Activated CD4-positive, alpha-beta T cell treated with anti-CD3 and anti-CD28 coated beads, Interleukin-2, amount 50 U/mL, for 48 hours (primary cell): ENCODE measurements at places on chromosomes 16 and 17.

DNA sequence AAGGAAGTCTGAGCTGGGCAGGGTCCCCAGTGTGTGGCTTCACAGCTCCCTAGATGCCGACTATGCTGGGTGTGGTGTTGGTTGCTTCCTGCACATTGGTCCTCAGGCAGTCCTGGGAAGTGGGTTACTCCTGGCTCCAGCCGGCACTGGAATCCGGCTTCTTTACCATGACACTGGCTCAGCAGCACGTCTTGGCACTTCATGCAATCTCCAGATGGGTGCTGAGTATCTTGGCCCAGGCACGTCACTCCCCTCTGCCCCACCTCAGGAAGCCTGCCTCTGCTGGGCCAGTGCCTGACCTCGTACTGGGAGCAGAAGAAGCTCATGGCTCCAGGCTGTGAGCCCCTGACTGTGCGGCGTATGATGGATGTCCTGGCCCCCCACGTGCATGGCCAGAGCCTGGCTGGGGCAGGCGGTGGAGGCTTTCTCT, 24.5 kb downstream of the FCSK start:
- no peak for DNase-seq

DNA sequence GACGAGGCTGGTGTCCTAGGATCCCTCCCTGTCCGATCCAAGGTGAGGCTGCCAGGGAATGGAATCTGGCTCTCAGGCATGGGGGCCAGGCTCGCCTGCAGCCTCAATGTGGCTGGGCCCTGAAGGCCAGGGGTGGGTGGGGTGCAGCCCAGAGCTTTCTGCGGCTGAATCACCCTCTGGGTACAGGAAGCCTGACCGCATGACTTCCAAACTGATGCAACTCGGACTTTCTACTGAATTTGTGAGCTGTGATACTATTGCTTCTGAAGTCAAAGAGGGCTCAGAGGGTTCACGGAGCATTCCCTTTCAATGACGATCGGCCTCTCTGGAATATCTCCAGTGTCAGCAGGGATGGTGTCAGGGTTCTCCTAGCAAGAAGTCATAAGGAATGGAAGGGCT, 123.7 kb downstream of the METRNL start:
- DNase-seq: no peak

DNA sequence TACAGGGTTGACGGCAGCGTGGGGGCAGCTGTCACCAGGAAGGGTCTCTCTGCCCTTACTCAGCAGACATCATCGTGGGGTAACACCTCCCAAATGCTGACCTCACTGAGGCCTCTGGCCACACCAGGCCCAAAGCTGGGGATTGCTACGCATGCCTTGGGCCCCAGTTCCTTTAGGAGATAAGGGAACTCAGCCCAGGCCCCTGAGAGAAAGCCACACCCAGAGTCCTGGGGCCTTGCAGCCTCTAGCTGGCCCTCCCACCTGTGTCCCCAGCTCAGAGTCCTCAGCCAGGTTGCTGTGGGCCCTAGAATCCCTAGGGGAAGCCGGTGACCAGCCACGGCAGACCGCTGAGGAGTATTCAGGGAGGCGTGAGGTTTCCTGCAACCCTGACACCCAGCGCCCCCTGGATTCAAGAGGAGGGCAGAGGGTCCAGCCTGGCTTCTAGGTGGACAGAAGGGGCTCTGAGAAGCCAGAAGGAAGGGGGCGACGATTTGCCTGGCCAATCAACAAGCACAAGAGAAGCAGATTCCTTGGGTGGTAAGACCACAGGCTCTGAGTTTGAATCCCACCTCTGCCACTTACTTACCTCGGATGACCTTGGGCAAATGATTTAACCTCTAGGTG, 10.3 kb upstream of the GINS2 start:
- no peak for DNase-seq

- peak; percentile 91 for DNase-seq
Measured at GRCh38 chr16:1002399-1003166, 21.0 kb downstream of the SOX8 start.

GRCh38 chr17:17710355-17710727, 29.1 kb downstream of the RAI1 start:
- no peak for DNase-seq

GRCh38 chr17:43609613-43610385, 51.9 kb downstream of the MEOX1 start:
- no peak for DNase-seq

DNA sequence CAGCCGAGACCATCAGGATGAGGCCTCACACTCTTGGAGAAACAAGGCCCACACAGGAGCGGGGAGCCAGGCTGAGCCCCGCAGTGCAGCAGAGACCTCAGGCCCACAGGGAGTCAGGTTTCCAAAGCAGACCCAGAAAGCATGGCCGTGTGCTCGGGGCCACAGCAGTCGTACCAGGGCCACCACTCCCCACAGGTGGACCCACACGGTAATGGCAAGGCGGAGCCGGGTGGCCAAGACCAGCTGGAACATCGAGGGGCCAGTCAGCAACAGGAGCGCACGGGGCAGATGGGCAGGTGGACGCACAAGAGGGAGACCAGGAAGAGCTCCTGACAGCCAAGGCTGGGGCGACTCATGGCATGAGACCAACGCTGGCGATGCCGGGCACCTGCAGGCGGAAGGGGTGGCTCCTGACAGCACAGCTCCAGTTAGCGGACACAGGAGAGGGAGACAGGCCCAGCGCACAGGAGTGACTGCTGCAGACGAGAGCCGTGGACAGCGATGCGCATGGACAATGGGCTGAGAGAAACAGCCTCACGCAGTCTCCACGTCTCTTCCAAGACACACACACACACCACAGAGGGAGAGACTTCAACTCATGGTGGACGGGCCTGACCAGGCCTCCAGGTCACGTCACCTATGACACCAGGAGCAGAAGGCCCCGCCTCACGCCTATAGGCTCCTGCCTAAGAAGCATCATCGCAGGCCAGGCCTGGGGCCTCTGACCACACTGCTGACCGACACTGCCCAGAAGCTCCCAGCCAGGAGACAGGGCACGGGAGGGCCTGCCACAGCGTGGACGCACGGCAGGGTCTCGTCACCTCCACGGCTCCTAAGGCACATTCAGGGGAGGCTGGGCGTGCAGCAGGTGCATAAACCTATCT, 58.6 kb downstream of the ZNF778 start:
- DNase-seq: no peak

GRCh38 chr17:15926039-15926740, 18.7 kb upstream of the ADORA2B start:
- no peak for DNase-seq

DNA sequence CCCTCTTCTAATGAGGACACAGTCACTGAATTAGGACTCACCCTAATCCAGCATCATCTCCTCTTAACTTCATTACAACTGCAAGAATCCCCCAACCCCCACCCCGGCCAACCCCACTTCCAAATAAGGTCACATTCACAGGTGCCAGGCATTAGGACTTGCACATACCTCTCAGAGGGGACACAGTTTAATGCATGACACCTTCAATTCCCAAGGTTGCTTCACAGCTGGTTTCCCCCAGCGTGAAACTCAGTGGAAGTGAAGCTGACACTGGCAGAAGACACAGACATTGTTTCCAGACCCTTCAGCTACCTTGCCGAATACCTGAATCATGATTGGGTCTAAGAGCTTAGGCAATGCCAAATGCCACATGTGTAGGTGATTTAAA, 217.0 kb upstream of the DYNLRB2 start:
- DNase-seq: no peak

- no peak for DNase-seq
Measured at GRCh38 chr17:9432134-9432885, 143.3 kb downstream of the STX8 start.
